ENCODE measurements at places on chromosomes 7 and 10.

DNA sequence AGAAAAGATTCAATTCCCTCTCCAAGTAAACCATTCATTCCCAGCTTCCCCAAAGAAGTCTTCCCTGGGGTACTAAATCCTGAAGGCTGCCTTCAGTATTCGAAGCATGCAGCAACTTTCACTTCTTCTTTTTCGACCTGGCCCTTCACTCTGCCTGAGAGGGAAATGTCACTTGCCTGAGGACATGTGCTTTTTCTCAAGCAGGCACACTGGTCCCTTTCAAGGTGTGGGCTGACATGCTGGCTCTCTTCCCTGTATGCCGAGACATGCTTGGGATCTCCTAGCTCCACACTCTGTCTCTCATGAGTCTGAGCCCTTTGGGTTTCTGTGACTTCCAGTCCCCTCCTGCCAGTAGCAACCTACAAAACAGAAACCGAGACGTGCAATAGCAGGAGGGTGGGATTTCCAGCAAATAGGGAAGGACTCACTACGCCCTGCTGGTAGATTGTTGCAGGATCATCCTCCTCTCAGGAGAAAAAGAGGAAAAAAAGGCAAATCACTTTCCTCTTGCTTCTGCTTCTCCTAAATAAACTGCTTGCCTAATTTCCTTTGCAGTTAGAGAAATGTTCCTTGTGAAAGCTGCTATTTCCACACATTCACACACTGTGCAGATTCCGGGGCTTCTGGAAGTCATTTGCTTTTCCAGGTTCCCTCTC is 33.5 kb downstream of the FIGNL1 start:
- no peak for DNase-seq

DNA sequence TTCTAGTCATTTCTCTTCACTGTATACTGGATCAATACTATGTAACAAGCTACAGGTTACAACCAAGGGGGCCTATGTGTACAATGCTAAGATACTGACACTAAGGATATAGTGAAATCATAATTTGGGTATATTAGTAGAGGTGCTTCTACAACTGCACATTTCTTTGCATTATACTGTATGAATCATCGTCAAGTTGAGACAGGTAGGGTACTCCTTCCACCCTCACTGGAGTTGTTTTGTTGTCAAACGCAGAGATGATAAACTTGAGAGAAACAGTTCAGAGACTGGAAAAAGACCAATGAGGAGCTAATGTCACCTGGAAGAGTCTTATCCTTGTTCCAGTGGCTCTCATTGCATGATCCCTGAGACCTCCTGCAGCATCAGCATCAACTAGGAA is 208.2 kb upstream of the PRPS1L1 start:
- DNase-seq, result no peak

DNA sequence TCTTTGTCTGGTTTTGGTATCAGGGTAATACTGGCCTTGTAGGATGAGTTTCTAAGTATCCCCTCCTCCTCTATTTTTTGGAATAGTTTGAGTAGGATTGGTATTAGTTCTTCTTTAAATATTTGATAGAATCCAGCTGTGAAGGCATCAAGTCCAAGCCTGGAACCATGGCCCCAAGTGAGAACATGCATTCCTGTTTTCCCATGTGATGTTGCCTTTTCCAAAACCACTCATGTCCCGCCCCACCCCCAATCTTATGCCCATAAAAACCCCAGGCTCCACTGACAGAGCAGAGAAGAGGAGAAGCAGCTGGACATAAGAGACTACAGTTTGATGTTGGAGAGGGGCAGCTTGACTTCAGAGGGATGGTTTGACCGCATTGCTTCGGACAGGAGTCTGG is 71.2 kb downstream of the MINPP1 start:
- DNase-seq, result no peak

DNA sequence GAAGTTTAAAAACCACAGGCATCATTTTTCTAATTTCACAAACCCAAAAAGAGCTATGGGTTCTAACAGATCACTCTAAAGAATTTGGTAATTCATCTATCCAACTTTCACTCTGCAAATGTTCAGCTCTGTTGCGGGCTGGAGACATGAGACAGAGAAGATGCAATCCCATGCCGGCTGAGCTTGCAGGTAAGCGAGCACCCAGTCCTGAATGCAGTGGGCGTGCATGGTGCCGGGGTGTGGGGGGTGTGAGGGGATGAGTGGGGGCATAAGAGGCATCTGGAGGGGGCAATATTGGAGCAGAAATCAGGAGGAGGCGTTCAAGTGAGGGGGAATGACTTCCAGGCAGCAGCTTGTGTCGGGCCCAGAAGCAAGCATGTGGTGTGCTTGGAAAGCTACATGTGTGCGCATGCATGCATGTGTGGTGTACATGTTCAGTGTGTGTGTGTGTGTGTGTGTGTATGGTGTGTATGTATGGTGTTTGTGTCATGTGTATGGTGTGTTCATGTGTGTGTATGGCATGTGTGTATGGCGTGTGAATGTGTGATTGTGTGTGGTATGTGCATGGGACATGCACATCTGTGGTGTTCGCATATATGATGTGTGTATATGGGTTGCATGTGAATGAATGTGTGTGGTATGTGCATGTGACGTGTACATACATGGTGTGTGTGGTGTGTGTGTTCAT is 172.9 kb downstream of the PRKCQ start:
- no peak for DNase-seq

GRCh38 chr10:72340510-72341261 is 14.0 kb downstream of the DNAJB12 start:
- peak; percentile 60 for DNase-seq

DNA sequence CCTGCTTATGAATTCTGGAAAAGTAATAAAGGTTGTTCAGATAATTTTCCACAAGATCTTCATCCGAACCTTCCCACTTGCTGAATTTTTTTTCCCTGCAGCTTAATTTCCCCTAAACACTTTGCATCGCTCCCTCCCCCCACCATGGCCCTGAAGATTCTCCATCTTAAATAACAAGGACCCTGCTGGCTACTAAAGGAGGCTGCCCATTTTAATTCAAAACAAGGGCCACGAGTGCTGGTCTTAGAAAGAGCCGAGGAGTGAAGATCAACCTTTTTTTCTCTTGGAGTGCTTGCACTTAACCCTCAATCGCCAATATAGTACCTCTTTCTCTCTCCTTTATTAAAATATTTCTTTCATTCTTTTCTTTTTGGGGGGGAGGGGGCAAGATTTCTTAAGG is 9.2 kb upstream of the SP8 start:
- DNase-seq, result no peak
